Hematopoietic multipotent progenitor cell treated with erythropoietin and hydrocortisone succinate and interleukin-3 and kit ligand, for 6 days (in vitro differentiated cells): ENCODE measurements at places on chromosomes 3 and 15.
A peak's percentile ranks its signal among the peaks of the same experiment; 100 is the strongest.

DNA sequence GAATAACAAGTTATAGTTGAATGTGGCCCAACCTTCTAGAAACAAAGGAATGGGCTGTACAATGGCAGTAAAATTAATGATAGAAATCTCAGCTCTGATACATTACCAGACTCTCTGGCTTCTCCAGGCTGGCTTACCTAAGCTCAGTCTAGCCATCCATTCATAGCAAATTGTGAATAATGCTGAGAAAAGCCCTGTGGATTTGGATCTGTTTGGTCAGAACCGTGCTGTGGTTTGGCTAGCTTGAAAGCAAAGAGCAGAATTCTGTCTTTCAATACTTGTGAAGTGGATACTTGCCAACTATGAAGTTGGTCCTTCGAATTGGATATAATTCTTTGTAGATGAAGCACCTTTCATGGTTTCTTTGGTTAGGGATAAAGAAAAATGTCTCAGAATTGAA lies 199.1 kb downstream of the EPHA3 start:
- no peak for DNase-seq

- peak; percentile 64 for DNase-seq
Observed at GRCh38 chr3:18725668-18726407, 300.7 kb upstream of the SATB1 start.

- DNase-seq, result peak; percentile 7
Observed at GRCh38 chr3:78978037-78978436, 789.8 kb downstream of the ROBO1 start.

DNA sequence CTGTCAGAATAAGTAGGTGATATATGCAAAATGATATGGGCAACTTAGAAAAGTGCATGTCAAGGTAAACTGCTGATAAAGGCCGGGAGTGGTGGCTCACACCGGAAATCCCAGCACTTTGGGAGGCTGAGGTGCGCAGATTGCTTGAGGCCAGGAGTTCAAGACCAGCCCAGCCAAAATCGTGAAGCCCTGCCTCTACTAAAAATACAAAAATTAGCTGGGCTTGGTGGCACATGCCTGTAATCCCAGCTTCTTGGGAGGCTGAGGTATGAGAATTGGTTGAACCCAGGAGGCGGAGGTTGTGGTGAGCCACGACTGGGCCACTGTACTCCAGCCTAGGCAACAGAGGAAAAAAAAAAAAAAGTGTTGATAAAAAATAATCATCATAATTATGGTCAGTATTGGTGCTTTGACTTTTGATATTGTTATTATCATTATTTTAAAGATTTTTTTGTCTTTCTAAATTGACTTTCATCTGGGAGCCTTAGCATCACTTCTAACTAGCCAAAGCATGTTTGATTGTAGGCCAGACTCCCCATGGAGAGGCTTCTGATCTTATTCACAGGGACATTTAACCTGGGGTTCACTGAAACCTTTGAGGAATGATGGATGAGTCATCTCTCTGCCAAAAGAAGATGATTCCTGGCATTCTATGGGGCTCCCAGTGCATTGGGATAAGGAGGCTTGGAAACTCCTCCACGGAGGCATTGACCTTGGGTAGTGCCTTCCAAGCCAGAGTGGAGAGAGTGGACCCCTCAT lies 5.6 kb downstream of the ZBTB38 start:
- no peak for DNase-seq

DNA sequence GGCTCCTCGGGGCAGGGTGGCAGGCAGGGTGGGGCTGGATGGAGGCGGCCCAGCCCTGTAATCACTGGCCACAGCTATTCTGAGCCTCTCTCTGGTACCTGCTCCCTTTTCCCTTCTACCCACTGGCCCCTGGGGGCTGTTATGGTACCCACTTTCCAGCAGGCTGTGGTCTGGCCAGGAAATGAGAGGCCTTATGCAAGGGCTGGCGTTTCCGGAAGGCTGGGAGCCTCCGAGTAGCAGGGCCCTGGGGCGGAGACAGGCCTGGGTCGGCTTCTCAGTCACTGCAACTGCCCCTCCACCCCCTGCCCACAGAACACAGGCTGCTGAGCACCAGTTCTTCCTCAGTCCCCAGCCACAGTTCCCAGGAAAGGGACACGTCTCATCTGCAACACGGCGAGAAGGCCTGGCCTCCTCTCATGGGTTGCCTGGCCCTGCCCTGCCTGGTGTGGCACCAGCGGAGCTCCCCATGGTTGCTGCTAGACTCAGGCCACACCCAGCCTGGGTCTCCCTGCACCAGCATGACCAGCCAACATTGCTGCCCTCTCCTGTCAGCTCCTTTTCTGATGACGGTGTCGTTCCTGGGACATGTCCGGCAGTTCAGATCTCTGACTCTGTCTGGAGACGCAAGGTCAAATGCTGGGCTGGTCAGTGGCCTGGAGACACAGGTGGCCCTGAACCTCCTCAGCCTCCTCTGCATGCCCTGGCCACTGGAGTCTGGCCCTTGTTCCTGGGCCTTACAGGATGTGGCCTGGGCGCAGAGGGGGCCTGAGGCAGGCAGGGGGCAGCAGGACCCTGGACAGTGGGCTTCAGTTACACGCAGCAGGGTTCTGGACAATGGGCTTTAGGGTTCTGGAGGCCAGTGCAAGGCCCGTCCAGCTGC lies 6.5 kb downstream of the CHST13 start:
- peak; percentile 83 for DNase-seq

DNA sequence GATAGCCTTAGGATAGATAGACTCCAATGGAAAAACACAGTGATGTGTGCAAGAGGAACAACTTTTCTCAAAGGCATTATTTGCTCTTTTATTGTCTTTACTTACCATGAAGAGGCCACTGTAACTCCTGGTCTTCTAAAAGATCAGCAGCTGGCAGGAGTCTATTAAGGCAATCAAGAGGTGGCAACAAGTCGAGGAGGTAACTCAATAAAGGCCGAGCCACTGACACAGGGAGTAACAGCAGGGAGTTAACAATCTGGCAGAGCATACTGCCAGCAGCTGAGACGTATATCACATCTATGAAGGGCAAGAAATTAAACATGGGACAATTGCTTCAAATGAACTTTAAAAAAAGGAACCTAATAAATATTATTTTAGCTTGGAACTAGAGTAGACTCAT lies 106.2 kb downstream of the HERC1 start:
- DNase-seq, result no peak

DNA sequence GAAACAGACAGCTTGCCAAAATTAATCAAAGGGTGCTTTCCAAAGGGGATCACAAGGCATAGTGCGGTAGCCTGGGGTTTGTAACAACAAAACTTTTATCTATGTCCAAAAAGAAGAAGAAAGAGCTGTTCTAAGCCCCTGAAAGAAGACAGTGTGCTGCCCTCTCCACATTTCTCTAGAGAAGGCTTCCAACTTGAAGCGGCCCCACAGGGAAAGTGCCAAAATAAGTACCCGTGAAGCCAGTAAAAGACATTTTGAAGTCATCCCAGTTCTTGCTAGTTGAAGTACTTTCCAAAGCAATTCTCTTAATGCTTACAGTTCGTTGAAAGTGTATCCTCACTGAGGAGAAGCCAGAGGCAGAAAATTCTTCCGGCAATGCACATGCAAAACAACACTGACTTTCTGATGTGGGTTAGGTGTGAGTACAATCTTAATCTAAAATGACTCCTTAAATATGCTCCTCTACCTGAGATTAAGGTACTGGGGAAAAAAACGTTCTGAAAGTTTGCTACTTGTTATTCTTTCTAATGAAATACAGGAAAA lies 21.3 kb downstream of the GPR15 start:
- no peak for DNase-seq

- DNase-seq, result peak; percentile 69
Observed at GRCh38 chr3:42755681-42756578, 17.1 kb downstream of the CCDC13 start.

- peak; percentile 68 for DNase-seq
Observed at GRCh38 chr3:129228891-129229585, 20.4 kb upstream of the COPG1 start.

DNA sequence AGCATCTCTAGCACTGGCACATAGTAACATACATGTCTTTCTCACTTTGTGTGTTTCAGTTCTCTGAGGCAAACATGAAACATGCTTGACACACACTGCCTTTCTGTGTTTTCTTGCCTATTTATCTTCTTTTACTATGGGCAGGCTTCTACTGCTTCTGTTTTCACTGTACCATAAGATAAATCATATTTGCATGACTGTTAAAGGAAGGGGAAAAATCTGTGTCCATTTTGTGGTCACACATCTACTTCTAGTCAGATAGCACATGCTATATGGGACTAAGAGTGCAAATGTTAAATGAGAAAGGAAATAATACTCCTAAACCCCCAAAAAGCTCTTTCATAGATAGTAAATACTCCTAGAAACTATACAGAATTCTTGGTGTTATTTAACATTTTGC lies 386.4 kb downstream of the ZBTB20 start:
- peak; percentile 15 for DNase-seq

GRCh38 chr15:50758712-50759205 lies 6.7 kb downstream of the SPPL2A start:
- DNase-seq, result no peak

GRCh38 chr15:62599791-62600777 lies 435.0 kb upstream of the C2CD4B start:
- no peak for DNase-seq

DNA sequence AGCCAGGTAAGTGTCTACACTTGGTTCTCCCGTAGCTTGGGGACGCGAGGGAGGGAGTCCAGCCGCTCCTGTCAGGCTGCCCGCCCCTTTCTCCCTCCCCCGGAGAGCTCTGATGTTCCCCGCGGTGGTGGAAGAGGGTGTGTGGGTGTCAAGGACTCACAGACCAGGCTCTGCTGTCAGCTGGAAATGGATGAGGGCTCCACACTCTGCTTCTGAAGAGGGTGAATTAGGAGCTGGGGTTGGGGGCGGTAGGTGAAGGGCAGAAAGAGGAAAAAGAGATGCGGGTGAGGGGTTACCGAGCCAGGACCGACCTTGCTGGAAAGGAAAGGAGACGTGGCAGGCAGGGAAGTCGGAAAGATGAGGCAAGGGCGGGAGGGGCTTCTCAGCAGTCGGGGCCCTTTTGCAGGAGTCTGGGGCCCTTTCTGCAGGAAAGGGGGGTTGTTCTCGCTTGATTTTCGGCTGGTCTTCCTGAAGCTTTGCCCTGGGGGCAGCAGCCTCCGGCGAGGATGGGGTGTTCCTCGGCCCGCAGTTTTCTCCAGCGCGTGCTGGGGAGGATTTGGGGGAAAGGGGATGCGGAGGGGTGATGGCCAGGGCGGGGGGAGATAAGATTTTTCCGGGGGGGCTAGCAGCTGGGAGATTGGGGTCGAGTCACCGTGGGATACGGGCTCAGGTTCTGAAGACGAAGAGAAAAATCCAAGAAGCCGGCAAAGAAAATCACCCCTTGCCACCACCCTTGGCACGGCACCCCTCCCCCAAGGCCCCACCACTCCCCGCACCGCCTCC lies 602 bp upstream of the BAHD1 start:
- peak; percentile 70 for DNase-seq

- peak; percentile 23 for DNase-seq
Observed at GRCh38 chr3:124492824-124493223, 237.4 kb upstream of the UMPS start.

DNA sequence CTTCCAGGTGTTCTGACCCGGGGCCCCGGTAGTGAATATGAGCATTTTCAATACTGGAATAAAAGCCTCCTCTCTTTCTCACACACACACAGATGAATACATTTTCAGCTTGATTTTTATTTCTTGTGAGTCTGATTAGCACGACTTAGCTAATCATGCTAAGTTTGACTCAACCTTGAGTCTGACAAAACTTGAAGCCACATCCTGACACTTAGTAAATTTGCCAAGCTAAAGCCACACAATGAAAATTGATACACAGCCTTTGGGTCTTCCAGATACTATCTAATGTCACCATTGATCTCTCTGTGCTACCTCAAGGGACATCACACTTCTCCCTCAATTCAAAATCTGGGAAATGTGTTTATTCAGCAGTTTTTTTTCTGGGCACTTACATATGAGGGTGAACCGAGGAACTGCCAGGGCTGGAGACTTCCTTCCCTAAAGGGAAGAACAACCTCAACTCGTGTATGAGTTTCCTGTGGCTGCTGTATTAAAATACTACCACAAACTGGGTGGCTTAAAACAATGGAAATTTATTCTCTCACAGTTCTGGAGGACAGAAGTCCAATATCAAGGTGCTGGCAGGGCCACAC lies 18.6 kb downstream of the TMEM266 start:
- DNase-seq, result peak; percentile 6

DNA sequence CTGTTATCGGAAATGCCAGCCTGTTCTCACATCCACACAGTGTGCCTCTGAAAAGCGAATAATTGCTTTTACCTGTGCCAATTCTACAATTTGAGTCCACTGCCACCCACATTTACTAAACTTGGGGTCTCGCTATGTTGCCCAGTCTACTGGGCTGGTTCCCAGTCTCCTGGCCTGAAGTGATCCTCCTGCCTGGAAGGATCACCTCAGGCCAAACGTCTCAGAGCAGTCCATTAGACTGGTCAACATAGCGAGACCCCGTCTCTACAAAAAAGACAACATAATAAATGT lies 827 bp upstream of the INO80 start:
- DNase-seq, result no peak

DNA sequence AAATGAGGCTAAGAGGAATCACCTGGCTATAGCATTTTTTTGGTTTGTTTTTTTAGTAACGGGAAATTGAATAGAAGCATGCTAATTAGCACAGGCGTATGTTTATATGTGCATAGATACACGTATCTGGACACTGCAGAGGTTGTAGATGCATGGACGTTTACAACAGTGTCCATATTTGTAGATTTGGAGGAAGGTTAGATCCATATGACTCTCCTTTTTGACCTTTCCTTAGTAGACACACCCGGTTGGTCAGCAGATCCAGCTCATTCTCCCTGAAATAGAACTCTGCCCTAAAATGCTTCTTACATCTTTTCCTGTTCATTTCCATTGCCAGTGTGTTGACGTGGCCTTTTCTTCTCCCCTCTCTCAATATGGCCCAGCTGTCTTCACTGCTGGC lies 60.1 kb downstream of the SLCO3A1 start:
- no peak for DNase-seq

- DNase-seq, result no peak
Observed at GRCh38 chr3:149401212-149401925, 23.9 kb upstream of the TM4SF1 start.

GRCh38 chr3:50164984-50165909 lies 10.1 kb downstream of the SEMA3F start:
- no peak for DNase-seq

DNA sequence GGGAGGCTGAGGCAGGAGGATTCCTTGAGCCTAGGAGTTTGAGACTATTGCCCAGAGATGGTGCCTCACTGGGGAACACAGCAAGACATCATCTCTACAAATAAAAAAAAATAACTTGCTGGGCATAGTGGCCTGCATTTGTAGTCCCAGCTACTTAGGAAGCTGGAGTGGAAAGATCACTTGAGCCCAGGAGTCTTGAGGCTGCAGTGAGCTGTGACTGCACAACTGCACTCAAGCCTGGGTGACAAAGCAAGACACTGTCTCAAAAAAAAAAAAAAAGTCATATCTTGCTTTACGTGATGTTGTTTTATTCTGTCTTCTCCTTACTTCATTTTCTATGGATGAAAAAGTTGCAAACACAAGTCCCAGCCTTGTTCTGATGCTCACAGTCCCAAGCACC lies 14.1 kb downstream of the GATM start:
- no peak for DNase-seq

- DNase-seq, result no peak
Observed at GRCh38 chr3:70433091-70433490, 120.7 kb upstream of the MDFIC2 start.
